ENCODE measurements at places on chromosomes 11 and 22.
A peak's percentile ranks its signal among the peaks of the same experiment; 100 is the strongest.

- no peak for DNase-seq
These were observed 29.5 kb downstream of the DKK3 start for GRCh38 chr11:11978792-11979487.

DNA sequence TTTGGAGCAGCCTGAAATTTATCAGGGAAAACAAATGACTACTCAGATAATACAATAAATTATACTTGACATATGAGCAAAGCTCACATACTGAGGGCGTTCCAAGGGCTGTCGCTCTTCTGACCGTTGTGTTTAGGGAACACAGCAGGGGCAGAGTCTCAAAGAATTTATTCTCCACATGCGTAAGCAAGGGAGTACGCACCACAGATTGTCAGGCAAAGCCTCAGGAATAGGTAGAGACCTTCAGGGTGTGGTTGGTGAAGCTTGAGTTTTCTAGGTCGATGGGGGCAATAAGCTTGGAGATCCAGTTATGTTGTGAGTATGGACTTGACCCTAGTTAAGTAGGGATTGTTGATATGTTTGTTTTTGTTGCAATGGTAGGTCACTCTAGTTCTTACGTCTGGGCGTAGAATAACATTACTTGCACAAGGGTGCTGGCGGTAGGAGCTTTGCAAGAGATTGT, 830 bp downstream of the ACAT1 start:
- no peak for DNase-seq

DNA sequence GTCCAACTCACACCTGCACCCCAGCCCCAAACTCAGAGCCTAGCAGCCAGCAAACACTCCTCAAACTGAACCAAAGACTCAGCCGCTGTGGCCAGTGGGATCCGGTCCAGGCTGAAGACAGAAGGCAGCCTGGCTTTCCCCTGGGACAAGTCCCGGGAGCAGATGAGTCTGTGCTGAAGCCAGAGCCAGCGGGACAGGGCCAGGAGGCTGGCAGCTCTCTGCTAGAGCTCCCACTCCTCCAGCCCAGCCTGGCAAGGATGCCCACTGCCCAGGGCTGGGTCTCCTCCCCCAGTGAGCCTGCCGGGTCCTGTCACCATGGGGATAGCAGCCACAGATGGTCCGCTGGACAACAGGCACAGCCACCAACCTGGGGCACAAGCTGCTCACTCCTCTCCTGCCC, 42.9 kb upstream of the PRR5 start:
- DNase-seq = no peak

DNA sequence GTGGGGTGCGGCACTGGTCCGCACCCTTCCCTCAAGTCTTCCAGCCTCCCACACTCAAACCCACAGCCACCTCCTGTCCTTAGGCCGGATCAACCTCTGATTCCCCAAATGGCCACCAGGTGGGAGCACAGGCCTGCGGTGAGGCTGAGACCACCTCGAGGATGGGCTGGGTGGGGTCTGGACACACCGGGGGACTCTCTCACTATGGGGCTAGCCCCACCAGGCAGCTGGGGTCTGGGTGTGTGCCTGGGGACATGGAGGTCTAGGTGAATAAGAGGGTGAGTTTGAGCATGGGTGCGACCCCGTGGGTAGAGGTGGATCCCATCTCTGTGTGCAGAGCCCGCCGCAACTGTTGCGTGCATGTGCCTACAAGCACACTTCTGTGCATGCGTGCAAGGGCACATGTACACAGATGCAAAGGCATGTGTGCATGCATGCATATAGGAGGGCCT, 32.6 kb downstream of the MYO18B start:
- no peak for DNase-seq

DNA sequence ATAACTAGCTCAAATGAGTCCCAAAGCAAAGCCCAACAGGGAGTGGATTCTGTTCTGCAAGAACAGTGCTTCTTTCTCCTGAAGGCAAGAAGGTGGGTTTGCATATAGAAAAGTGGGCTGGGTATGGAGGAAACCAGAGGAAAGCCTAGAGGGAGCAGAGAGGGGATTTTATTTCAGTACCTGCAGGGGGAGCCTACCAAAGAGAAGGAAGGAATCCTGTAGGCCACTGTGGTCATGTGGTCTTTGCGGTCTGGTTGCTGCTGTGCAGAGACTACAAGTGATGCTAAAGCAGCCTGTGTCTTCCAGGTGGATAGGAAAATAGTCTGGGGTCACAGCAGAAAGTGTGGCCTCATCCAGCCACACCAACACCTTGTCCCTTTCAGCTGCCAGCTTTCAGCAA, 33.2 kb upstream of the ZBTB16 start:
- peak; percentile 21 for DNase-seq

DNA sequence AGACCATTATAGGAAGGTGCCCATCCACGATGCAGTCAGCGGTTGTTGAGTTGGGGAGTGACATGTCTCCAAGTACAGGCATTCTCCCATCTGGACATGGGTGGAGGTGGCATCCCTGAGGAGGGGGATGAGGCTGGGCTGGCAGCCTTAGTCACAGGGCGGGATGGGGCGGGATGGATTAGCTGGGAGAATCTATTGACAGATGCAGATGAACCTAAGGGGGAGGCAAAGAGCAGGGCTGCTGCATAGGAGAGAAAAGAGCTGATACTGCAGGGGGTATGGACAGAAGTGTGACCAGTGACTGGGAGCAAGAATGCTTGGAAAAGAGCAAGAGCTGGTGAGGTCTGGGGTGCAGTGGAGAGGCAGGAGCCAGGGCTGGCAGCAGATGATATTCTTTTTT, 42.7 kb downstream of the SCN3B start:
- DNase-seq = no peak

DNA sequence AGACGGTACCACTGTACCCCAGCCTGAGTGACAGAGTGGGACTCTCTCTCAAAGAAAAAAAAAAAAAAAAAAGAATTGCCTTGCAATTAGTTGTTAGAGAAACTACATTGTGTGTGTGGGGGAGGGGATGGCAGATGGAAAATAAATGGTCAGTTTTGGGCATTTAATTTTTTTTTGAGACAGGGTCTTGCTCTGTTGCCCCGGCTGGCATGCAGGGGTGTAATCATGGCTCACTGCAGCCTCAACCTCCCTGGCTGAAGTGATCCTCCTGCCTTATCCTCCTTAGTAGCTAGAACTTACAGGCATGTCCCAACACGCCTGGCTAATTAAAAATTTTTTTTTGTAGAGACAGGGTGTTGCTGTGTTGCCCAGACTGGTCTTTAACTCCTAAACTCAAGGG, 36.4 kb downstream of the WEE1 start:
- no peak for DNase-seq

- no peak for DNase-seq
These were observed 32.6 kb downstream of the PRDM11 start for GRCh38 chr11:45178890-45179671.

DNA sequence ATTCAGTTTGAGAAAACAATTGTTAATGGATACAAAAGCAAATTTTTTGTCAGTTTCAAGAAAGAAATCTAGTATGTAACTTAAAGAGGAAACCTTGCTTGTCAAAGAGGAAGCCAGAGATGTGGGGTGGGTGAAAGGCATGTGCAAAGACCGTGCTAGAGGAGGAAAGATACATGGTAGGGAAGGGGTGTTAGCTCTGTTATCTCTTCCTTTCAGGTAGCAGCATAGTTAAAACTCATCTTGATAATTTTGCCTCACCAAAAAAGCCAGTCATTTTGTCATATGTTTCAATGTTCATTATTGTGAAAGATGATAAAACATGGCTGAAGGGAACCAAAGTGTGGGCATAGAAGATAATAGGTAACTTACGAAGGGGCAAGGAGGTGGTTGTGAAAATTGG, 2.6 kb upstream of the MS4A2 start:
- no peak for DNase-seq

- no peak for DNase-seq
These were observed 14.9 kb downstream of the ADORA2A start for GRCh38 chr22:24442352-24442744.

DNA sequence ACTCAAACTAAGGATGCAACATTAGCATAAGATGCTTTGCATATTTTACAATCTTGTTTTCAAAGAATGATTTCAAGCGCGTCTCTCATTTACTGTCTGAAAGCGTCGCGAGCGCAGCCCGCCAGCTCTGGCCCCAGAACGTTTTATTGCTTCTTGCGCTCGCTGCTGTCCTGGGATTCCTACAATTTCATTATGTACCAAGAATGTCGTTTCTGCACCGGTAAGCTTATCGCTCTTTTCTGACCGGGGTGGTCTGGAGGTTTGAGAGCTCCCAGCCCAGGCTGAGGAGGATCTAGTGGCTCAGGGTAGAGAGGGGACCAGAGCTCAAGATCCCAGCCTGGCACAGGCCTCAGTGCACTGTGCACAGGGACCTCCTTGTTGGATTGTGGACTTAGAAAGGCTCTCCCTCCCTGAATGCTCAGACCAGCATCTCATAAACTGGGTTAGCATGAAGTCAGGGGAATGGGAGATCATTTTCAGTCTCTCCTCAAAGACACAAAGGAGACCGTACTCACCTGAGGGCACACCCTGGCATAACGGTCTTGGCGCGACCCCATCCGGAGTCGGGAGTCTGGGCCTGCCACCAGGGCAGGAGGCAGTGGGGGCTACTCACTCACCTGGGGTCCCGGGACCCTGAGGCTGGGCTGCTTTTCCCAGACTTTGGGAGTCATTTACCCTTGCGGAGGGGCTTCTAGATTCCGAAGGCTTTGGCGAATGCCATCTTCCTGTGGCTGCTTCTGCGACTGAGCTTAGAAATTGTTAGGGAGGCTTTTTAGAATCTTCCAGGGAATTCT, 817.4 kb downstream of the BRD1 start:
- DNase-seq = no peak

DNA sequence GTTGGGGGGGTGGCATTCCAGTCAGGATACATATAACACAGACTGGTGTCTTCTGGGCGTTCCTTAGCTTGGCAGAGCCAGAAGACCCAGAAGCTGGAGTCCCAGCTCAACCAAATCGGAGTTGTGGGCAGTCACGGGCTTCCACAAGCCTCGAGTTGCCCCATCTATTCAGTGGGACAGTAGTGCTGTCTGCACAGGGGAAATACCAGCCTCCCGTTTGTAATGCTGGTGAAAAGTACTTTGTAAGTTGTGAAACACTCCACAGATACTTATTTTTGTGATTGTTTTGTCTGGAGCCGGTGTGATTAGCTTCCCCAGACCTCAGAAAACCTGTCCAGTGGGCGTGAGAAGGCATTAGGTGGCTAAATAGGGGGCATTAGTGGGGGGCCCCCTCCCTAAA, 13.6 kb downstream of the DGKZ start:
- no peak for DNase-seq

DNA sequence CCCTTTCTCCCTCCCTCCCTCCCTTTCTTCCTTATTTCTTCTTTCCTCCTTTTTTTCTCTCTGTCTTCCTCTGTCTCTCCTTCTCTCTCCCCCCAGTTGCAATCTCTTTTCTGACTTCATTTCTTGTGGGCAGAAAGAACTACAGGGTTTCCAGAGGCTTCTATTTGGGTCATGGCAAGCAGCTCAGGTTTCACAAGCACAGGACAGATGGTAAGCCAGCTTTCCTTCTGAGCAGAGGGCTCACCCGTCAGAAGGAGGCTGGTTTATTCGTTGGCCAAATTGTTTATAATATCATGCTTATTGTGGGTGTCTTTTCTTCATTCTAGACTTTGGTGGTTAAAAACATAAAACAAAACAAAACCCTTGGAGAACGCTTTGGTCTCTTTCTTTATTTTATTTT, 58.9 kb upstream of the CLMP start:
- DNase-seq = no peak

DNA sequence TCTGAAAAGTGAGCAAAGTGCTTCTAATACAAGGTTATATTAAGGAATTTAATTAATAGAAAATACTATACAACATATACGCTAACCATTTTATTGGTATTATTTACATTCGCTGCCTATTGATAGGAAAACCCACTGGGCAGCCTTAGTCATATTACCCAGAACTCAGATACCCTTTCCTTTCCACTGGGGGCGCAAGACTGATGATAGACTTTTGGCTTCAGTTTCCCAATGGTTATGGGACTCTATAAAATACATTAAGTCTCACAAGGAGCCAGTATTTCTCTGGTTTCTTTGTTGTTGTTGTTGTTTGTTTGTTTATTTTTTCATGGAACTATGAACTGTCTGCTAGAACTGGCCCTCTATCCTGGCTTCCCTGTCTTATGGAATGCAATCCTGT, 471.1 kb upstream of the KIRREL3 start:
- no peak for DNase-seq

DNA sequence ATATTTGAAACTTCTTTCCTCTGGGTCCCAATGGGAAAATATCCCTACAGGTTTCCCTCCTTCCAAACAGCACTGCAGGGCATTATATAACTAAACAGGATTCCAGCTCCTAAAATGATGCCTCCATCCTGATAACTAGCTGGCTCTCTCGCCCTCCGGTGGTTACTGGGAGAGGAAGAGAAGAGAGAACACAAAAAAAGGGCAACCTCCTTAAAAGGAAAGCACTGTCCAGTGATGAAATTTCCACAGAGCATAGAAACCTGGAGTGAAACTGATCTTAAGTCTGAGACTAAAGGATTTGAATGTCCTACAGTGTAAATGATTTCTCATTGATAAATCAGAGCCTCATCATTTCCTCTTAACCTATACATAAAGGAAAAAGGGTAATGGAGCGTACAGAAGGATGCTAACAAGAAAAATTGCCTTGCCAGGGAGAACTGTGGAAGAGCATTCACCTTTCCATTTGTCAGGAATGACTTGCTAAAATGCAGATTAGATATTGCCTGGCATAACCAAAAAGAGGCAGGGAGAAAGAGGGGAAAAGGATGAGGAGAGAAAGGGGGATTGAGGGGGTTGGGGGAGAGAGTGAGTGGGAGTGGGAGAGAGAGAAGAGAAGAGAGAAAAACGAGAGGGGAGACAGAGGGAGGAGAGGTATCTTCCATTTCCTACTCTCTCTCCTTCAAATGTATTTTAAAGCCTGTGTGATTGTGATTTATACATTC, 121.3 kb downstream of the APOL5 start:
- DNase-seq = no peak

- DNase-seq = no peak
These were observed 88.4 kb upstream of the TEAD1 start for GRCh38 chr11:12585861-12586260.

- peak; percentile 65 for DNase-seq
These were observed 68.4 kb downstream of the IGLL5 start for GRCh38 chr22:22955866-22956535.

DNA sequence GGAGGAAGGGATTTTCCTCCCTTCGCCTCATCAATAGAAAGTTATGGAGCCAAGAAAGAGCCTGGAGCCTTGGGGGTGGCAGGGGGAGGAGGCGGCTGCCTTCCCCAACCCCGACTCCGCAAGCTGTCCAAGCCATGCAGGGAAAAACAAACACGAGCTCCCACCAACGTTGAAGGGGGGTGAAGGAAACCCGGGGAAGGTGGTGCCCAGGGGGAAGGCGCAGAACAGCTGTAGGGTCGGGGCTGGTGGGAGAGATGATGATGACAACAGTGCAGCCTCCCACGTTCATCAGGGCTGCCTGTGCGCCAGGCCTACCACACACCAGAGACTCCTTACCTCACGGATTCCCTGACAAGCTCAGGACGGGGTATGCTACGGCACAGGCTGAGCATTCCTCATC, 73.5 kb downstream of the SCUBE1 start:
- no peak for DNase-seq

DNA sequence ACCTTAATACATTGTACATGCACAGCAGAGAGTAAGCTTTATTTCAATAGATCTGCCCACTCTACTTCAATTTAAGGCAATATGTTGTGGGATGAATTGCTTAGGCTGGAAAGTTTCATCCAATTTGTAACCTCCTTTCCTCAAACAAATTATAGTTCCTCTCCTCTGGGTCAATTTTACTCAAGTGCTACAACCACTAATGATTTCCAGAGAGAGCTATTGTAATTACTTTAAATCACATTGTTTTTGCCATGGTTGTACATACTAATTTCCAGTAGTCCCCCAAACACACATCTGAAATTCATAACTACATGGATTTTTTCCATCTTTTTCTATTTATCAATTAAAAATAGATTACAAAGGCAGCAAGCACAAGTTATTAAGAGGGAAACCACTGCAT, 72.9 kb downstream of the APIP start:
- no peak for DNase-seq

Data from activated gamma-delta T cell treated with Interleukin-2 at 50 U/mL for 16 hours (primary cell).